ENCODE measurements at places on chromosomes 7 and 10.

DNA sequence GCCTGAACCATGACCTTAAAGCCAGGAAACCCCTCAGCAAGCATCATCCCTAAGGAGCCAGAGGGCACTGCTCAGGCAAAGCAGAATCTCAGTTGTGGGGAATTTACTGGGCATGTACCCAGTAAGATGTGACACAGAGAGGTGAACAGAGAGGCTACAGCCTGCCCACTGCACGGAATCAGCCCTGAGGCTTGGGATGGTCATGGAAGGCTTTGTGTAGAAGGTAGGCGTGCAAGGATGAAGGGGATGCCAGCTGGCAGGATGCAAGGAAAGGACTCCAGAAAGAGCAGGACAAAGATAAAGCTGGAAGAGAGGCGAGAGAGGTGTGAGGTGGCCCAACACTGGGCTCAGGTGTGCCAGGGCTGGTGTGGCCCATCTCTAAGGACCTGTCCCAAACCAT is 2.4 kb upstream of the AIFM2 start:
- DNase-seq, result no peak

- DNase-seq, result no peak
Observed at GRCh38 chr10:4770801-4771553, 55.0 kb upstream of the AKR1E2 start.

DNA sequence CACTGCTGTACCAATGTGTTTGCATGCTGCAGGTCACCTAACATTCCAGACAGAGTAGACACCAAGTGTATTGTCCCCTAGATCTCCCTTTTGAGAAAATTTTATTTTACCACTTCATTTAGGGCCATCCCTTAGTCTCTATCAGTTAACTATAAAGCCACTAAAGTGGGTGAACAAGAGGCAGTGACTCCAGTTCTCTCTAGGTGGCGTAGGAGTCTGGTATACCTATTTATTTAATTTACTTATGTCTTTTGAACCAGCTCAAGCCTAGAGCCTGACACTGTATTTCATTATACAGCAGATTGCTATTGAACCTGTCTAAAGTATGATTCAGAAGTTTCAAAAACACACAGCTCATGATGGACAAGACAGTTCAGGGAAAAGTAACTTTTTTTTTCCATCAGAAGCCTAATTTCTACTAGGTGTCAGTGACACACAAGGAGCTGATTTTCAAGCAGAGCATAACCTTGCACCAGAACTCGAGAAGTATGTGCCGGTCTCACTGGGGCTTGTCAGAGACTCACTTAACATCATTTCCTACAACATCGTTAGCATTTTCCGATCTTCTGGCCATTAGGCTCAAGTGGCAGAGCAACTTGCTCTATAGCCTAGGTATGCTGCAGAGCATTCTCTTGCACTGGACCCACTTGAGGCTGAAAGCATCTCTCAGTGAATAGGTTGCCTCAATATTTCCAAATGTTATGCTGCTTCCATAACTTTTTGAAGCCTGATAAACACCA is 175.4 kb downstream of the CDC14C start:
- DNase-seq, result no peak

- no peak for DNase-seq
Observed at GRCh38 chr7:116552602-116553001, 27.8 kb downstream of the CAV1 start.

DNA sequence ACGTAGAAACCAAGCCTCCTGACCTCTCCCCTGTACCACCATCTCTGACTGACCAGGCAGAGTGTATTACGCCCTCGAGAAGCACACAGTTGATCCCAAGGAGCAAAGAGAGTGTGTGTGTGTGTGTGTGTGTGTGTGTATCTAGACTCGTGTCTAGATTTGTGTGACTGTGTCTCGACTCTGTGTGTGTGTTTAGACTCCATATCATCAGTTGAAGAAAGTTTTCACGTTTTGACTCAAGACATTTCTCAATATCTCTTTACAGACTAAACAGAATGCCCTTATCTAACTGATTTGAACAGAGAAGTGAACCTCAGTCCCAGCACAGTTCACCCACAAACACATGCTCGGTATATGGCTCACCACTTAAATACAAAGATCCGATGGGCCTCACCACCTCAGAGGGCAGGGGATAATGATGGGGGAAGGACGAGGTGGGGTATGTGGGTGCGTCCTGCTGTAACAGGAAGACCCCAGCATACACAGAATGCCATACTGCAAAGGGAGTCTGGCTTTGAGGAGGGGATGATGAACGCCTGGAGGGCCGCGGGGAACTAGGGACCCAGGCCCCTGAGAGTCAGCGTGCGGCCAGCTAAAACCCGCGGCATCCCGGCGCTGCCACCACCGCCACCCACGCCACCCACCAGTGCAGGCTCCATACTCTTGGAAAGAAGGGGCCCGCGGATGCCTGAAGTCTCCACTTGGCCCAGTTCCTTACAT is 780 bp downstream of the ALDH18A1 start:
- DNase-seq, result peak; percentile 4

All from activated T-helper 1 cell treated with anti-CD3 and anti-CD28 coated beads, Interleukin-2, amount 50 U/mL, for 16 hours (primary cell).